Right forelimb (tissue), 1 donor: ENCODE measurements at places on chromosomes 11 and 22.

DNA sequence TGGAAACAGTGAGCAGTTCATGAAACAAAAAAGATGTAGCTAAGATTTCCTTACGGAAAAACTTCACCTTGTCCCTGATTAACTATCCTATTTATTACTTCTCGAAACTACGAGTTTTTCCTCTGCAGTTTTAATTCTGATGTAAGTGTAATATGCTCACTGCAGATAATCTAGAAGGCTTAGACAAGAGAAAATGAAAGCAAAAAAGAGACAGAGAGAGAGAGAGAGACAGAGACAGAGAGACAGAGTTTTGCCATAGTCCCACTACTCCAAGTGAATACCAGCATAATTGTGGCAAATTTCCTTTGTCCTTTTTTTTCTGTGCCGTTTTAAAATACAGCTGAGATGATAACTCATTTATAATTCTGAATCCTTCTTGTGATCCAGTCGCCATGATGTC lies 24.8 kb downstream of the FSHB start:
- DNase-seq: no peak

GRCh38 chr22:50001388-50002231 lies 11.0 kb downstream of the IL17REL start:
- no peak for DNase-seq

- DNase-seq: peak; percentile 70
Measured at GRCh38 chr11:40292721-40293508, 1166.5 kb downstream of the LRRC4C start.

DNA sequence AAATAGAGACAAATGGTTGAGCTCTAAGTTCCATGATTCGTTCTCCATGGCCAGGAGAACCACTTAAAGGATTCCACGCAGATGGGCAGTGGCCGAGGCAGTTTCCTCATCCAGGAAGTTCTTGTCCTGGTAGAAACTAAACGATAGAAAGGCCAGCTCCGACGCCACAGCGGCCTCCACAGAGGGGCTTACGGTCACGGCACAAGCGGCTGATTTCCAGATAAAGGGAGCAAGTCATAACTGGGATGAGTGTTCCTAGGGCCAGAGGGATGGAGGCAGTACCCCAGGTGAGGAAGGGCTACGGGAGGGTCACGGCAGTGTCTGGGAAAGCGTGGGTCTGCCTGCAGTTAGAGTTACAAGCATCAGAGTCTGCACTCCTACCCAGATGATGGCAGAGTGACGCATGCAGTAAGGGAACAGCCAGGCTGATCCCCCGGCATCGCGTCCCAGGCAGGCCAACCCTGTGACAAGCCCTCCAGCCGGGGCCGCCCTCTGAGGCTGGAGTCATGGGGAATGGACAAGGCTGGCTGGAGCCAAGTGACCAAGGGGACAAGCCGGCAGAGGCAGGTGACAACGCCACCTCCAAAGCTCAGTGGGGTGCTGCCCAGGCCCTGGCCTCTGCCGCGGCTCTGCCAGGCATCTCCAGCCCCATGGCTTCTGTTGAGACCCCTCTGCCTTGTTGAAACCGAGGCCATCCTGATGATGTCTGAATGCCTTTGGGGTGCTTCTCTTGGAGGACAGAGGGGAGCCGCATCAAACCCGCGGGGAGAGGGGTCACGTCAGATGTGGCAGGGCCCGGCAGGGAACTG lies 475.1 kb downstream of the BRD1 start:
- DNase-seq: no peak

DNA sequence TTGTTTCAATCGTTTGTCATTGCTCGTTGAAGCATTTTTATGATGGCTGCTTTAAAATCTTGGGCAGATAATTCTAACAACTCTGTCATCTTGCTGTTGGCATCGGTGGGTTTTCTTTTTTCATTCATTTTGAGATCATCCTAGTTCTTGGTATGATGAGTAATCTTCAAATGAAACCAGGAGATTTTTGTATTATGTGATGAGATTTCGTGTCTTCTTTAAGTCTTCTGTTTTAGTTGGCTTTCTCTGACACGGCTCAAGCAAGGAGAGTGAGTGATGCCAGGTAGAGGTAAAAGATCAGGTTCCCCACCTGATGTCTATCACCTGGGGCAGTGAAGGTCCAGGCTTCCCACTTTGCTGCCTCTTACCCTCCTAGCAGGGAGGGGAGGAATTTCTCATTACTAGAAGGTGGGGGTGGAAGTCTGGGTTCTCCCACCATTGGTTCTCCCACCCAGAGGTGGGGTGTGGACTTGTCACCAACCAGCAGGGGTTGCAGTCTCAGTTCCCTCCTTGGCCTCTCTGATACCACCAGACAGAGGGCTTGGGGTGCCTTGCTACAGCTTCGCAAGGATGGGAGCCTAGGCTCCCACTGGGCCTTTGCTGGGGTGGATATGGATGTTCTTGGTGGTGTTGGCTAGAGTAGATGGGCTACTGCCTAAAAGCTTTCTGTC lies 12.9 kb downstream of the CDC45 start:
- no peak for DNase-seq

DNA sequence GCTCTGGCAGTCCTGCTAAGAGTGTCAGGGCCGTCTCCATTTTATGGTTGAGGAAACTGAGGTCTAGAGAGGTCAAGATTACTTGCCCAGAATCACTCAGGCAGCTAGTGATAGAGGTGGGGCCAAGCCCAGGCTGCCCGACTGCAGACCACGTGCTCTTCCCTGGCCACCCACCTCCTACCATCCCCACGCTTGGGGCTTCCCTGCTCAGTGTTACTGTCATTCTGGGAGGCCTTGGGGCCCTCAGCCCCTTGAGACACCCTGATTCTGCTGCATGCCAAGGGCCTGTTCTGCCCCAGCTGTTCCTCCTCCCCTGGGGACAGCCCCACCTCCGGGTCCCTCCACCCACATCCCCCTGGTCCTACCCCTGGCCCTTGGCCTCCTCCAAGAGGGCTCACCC lies 17.2 kb upstream of the TAB1 start:
- DNase-seq: no peak

GRCh38 chr11:69156235-69156639 lies 502 bp downstream of the SMIM38 start:
- DNase-seq: peak; percentile 56

DNA sequence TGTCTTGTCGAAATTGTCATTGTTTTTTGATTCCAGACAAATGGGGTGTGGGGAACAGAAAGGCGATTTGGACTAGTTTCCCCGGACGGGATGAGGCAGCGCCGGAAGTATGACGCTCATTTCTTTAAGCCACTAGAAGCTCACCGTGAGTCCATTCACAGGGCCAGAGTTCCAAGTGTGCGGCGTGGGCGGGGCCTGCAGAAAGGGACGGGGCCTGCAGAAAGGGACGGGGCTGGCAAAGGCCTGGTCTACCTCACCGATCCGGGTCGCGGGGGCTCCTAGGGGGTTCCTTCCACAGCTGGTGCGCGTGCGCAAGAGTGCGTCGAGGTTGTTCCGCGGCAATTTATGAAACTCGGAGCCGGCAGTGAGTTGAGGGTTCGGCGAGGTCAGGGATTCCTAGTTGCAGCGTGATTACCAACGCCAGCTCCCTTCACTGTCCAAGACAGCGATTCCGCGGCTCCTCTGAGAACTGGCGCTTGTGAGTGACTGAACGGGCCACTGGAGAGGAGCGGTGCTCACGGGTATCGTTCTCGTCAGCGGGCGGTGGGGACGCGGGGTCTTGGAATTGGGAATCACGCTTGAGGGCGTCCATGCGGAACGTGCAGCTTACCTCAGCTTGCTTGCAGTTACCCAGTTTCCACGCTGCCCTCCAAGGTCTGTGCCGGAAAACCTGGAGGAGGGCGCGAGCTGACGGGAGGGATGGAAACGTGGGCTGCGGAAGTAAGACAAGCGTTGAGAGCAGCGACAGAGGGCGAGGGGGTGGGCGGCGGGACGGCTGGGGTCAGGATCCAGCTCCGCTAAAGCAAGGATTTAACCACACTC lies at the start of gene ZNF215:
TSS of gene ZNF215 (plus strand) at position 219 of the 822 bp plus-strand sequence. CDS start 5,847 bp downstream, outside the sequence.
- DNase-seq: peak; percentile 86

GRCh38 chr11:107928767-107929507 lies 689 bp downstream of the RAB39A start:
- no peak for DNase-seq

- DNase-seq: no peak
Measured at GRCh38 chr11:93024369-93024768, 54.9 kb downstream of the MTNR1B start.

- no peak for DNase-seq
Measured at GRCh38 chr22:29570912-29571549, 9.9 kb downstream of the NIPSNAP1 start.

GRCh38 chr11:106424111-106424510 lies 346.6 kb downstream of the AASDHPPT start:
- no peak for DNase-seq

DNA sequence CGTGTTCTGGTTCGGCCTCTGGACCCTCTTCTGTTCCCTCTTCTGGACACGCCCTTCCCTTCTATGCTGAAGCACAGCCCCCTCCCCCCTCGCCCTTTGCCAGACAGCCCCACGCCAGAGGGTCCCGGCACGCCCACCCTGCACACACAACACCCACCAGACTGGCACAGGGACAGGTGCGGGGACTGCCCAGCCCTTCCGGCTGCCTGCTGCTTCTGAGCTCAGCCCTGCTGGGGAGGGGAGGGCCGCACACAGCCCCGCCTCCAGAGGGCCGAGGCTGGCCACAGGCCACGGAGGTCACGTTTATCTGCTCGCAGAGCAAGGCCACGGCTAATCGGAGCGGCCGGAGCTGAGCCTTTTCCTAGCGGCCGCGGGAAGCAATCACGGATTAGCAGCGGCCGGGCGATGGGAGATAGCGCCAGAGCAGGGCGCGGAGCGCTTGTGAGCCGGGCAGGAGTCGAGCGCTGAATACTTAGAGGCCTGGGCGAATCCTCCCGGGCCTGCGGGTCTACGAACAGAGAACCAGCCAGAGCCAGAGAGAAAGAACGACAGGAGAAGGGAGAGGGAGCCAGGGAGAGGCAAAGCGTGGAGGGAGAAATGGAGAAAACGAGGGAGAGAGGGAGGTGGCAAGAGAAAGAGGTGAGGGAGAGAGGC lies 21.5 kb downstream of the OTUB1 start:
- DNase-seq: peak; percentile 75

- no peak for DNase-seq
Measured at GRCh38 chr11:116776522-116776984, 3.8 kb upstream of the BUD13 start.

DNA sequence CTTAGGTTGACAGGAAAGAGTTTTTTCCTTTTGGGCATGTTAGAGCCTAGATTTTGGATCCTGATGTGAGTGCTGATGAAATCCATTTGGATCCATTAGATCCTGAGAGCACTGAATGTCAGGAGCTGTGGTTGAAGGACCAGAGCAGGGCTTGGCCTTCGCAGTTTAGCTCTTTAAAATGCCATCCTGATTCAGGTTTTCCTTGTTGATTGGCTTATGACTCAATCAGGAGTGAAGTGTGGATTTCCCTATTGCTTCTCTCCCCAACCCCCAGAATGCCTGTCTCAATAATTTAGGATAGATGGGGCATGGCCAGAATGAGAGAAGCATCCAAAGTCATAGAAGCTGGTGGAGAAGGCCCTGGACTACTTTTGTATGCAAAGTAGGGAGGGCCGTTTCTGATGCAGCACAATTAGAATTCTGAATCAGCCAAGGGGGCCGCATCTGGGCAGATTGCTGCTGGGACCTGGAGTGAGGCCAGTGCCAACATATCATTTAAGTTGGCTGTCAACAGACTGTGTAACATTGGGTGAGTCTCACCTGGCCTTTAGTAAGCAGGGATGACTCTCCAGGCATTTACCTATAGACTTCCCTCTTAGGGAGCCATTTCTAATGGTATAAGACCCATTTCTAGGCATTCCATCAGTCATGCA lies 80.5 kb downstream of the TEAD1 start:
- no peak for DNase-seq

- peak; percentile 93 for DNase-seq
Measured at GRCh38 chr11:118791111-118791960, at the start of gene DDX6. DDX6 (minus strand) TSS chr11:118791164; CDS start chr11:118786251, 4,913 bp downstream.

- peak; percentile 40 for DNase-seq
Measured at GRCh38 chr22:39151329-39151975, 1.0 kb downstream of the CBX7 start.

DNA sequence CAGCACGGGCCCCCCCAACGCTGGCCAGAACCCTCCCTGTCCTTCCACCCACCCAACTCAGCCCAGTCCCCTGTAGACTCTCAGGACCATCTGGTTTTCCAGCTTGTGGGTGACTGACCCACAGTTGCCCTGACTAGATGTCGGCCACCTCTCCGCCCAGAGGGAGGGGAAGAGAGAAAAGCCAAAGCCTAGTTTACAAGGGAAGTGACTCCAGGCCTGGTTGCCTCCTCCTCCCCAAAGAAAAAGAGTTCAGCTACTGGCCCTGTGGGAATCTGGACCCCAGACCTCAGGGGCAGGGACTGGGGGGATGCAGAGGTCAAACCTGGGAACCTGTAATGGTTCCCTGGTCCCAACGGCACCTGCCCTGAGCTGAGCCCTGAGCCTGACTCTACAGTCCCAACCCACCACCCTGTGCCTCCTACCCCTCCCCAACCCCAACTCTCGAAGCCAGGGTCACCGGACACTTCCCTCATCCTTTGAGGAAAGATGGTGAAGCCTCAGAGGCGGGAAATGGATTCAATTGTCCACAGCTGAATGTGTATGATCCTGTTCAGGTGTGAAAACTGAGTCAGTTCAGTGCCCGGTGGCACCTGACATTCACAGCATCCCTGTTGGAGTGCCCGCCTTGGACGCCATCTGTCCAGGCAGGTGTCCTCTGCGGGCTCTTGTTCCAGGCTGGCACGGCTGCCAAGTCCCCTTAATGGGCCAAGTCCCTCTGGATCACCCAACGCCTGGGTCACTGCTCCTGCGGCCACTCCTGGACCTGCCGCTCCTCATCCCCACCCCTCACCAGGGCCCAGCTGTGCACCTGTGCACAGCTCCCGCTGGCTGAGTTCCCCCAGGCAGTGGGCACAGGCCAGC lies 21.0 kb upstream of the WNT7B start:
- DNase-seq: no peak

DNA sequence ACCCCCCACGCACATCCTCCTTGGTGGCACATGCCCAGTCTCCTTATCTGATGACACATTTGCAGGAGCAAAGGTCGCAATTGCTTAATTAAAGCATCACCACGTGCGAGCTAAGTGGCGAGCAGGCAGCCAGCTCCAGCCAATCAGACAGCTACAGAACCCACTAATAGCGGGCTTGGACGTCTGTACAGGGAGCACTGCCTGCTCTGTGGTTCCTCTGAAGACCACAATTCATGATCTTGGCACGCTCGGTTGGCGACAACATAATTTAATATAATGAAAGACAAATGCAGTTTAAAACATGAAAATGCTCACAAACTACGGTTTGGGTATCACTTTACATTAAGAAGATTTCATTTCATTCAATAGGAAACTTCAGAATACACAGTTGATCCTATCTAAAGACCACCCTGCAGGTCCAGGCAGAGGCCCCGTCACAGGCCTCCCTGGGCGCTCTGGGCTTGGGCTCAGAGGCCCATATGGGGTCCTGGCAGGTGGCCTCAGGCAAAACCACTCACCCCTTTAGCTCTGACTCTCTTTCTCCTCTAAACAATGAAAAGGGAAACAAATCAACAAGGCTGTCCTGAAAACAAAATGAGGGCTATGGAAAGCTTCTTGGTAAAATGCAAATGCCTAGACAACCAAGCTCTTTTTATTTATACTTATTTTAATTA lies 10.4 kb downstream of the PACSIN2 start:
- no peak for DNase-seq

DNA sequence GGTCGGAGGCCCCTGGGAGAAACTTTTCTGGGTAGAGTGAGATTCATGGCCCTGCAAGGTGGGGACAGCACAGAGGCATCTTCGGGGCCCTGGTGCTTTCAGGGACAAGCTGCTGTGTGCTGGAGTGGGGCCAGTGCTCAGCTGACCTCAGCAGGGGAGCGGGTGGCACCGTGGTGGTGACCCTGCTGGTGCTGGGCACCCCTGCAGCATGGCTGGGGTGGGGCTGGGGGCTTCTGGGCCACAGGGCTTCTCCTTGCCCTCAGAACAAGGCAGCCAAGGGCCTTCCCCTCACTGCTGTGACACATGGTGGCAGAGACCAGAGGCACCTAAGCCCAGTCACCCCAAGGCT lies 24.9 kb upstream of the GNB1L start:
- no peak for DNase-seq
